ENCODE measurements at places on chromosomes 5 and 9.

DNA sequence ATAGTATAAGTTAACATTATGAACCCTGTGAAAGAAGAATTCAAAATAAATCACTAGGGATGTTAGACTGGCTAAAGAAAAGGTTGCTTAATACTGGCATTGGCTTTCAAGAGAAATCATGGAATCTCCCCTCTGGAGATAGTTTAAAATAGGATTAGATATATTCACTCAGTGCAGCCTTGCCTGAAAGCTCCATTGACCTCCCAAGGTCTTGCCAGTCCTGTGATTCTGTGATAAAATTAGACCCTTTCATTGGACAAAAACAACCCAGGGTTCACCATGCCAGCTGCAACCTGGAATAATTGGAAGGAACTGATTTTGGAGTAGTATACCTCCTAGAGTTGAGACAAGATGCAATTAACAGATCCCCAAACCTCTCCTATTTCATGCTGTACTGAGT lies 588.1 kb upstream of the MEF2C start:
- no peak for DNase-seq

DNA sequence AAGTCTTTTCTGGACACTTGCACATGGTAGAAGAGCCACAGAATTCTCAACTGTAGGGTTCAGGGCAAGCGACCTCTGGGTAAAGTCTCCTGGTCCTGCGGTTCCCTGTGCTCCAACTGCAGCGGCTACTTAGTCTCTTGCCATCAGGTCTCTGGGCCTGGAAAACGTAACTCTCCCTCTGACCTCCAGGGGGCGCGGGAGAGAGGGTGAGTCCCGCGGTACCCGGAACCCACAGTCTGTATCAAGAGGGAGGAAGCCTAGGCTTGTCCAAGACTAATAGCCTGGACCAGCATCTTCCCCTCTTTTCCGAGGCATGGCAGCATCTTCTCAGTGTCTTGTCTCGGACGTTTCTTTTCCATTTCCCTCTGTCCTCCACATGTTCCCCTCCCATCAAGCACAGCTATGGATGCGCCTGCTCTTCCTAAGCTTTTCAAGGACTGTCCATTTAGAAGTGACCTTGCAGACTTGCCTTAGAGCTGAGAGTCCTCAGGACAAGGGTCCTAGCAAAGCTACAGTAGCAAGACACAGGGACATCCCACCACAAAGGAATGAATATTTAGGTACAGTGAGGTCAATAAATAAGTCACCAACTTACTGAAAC lies 59.3 kb downstream of the FSTL4 start:
- no peak for DNase-seq

DNA sequence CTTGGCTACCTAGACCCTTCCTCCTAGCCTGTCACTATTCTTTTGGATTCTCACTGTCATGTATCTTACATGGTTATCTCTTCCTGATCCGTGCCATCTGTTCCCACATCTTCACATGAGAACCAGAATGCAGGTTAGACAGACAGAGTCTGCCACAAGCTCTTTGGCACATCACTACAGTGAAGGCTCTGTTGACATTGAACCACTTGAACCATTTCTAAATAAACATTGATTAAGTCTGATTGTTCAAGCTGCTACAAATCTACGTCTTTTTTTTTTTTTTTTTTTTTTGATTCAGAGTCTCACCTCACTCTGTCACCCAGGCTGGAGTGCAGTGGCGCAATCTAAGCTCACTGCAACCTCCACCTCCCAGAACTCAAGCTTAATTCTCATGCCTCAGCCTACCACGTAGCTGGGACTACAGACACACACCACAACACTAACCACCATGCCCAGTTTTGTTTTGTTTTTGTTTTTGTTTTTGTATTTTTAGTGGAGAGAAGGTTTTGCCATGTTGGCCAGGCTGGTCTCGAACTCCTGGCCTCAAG lies 85.1 kb upstream of the LRRTM2 start:
- no peak for DNase-seq

GRCh38 chr5:41708604-41708940 lies 161.7 kb downstream of the OXCT1 start:
- no peak for DNase-seq

DNA sequence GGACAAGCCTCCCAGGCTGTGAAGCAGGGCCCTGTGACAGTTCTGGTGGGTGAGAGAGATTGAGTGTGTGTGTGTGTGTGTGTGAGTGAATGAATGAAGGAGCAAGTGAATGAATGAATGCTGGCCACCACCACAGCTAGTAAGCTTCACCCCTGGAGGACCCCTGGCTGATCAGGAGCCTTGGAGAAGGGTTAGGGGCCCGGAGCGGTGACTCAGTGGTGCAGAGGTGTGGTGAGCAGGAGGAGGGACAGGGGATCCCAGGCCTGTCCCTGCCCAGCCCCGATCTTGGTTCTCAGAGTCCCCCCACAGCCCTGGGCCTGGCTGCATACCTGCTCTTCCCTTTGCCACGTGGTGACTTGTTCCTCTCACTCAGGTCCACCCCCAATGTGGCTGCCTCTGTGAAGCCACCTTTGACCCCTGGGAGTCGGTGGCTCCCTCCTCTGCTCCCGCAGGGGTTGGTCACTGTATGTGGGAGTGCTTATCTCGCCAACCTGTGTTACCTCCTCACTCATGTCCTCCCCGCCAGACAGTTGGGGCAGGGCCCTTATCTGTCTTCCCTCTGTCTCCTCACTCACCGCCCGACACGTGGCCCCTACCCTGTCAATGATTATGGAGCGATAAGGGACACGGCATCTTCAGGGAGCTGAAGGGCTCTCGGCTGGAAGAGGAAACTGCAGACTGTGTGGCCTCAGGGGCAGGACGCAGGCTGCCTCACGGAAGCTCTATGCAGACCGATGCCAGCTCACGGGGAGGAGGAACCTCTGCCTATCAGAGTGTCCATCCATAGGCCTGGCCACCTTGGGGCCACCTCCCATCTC lies 99.9 kb upstream of the PITX1 start:
- DNase-seq: no peak

DNA sequence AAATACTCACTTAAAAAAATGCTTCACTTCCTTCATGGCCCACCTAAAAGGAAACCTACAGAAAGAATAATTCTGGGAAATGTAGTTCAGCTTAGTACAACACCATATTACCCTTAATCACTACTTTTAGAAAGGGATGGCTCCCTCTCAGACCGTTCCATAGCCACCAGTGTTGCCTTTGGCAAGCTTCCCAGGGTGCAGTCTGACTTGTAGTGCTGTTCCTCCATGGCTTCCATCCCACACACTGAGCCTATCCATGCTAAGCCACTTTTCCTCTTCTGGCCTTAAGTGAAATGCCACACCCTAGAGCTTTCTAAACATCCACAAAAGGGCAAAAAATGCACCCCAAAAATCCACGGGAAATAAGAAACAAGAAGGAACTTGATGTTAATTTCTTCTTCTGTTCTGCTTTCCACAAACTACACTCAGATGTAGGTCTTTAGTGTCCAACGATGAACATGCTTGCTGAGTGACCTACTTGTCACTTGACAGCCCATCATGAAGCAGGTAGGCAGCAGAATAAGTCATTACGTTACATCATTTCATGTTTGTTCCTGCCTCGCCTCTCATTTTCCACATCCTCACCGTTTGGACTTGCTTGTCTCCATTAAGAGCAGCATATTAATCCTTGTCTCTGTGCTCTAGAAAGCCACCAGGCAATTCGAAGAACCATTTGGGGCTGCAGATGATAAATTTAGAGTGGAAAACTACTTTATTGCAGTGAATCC lies 391.1 kb upstream of the GRAMD2B start:
- no peak for DNase-seq

DNA sequence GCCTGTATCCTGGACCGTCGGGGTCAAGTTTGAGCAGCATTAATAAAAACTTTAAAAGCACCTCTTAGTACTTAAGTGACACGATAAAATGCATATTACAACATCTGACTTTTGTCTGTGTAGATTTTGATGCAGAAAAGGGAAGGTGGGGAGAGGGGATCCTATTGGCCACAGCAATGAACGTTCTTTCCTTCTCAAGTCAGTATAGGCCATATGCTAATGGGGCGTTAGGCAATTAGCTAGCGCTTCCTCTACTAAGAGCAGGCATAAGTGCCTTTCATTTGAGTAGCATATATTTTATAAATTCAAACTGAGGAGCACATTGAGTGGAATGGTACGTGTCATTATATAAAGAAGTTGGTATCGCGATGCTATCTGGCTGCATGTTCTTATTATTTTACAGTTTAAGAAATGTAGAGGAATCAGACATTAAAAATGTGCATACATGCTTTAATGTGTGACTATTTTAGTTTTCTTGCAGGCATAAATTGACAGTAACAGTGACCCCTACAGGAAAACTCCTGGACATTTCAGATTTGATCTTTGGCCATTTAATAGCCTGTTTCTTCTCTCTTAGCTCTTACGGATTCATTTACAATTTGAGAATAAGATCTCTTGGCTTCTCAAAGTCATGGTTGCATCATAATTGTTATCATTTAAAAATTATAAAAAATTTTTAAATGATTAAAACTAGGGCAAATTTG lies 1.1 kb upstream of the GNA14 start:
- DNase-seq: peak; percentile 33

- no peak for DNase-seq
Measured at GRCh38 chr9:5516453-5517220, 6.3 kb downstream of the PDCD1LG2 start.

GRCh38 chr5:39604491-39604890 lies 179.7 kb upstream of the DAB2 start:
- DNase-seq: no peak
